ENCODE measurements at places on chromosomes 4 and X.

- no peak for DNase-seq
Measured at GRCh38 chr4:168735735-168736134, 238.9 kb downstream of the PALLD start.

DNA sequence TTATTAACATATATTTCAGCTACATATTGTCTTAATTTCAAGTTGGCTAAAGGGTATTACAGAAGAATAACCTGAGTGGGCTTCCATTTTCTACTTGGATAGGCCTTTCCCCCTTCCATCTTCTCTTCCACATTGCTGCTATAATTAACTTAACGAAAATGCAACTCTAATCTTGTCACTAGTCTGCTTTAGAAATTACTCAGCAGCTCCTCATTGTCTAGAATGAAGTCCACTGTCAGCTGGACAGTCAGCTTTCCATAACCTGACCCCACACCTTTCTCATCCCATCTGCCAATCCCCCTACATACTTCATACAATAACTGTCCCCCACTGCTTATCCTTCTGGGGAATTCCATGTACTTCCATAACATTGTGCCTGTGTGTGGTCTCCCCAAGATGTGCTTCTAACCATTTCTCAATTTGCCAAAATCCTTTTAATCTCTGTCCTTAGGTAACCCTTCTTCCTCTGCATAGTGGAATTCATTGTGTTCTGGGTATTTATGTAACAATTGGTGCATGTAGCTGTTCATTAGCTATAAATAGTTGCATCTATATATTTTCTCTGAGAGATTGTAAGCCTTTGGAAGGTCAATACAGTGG, 4.8 kb downstream of the MND1 start:
- no peak for DNase-seq

DNA sequence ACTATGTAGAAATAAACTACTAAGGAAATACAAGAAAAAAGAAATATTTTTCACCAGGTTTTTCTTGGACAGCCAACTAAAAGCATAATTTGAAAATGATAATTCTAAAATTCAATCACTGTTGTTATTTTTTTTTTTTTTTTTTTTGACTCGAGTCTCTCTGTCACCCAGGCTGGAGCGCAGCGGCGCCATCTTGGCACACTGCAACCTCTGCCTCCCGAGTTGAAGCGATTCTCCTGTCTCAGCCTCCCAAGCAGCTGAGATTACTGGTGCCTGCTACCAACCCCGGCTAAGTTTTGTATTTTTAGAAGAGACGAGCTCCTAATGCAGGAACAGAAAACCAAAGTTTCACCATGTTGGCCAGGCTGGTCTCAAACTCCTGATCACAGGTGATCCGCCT, 122.3 kb upstream of the UGT8 start:
- no peak for DNase-seq

- DNase-seq: no peak
Measured at GRCh38 chr4:10949039-10949733, 264.6 kb upstream of the CLNK start.

- peak; percentile 1 for DNase-seq
Measured at GRCh38 chr4:158182736-158183135, 9.9 kb upstream of the GASK1B start.

DNA sequence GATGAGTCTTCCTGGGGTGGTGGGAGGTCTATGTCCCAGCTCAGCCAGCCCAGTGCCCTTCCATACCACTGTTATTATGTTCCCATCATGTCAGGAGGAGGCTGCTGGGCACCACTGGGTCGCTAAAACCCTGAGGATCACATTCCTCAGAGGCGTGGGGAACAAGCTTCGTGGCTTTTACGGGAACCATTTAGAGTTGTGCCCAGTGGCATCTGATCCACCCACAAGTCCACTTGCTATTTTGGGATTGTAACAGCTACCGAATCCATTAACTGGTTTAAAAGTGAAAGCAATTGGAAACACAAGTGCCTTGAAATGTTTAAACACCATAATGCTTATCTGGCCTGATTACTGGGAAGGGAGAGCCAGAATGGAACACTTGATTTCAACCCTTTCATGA, 13.1 kb upstream of the CCKAR start:
- DNase-seq: no peak

DNA sequence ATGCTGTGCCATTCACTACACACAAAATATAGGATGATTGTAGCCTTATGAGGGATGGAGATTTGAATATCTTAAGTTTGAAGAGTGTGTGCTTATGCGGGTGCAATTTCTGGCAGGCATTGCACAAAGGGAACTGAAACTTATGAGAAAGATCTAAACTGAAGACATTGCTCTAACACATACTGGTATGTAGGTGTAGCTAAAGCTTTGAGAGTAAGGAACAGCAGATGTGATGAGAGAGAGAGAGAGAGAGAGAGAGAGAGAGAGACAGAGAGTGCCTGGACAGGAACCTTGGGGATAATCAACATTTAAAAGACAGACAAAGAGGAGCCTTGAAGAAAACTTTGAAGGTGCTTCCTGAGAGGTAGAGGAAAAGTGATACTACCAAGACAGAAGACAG, 379.7 kb downstream of the SPRY1 start:
- no peak for DNase-seq

Measured in NCI-H1092 treated with DMSO at 0.1 percent for 48 hours (cell line).